ENCODE measurements at places on chromosomes 11 and 22.
A peak's percentile ranks its signal among the peaks of the same experiment; 100 is the strongest.

DNA sequence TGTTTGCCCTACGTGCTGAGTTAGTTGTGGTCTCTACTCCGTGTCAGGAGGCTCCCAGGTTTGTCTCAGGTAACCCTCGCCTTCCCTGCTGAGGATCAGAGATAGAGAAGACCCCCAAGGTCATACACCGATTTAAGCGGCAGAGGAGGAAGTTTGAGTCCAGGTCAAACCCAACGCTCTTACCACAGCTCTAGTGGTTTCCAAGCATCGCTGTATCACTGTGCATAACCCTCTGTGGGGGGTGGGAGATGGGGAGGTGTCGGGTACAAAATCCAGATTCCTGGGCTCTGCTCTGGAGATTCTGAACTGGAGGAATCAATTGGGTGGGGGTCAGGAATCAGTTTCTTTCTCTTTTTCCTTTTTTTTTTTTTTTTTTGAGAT lies 627 bp downstream of the DNAJC4 start:
- DNase-seq, result no peak

- DNase-seq, result no peak
These were observed 5.7 kb upstream of the DGAT2 start for GRCh38 chr11:75762885-75763284.

DNA sequence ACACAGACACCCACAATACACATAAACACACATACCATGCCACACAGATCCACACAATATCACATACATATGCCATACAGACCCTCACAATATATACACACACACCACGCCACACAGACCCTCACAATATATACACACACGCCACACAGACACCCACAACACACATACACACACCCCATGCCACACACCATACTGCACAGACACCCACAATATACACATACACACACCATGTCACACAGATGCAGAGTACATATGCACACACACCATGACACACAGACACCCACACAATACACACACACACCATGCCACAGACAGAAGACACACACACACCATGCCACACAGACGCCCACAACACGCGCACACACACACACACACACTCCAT lies 43.6 kb downstream of the SHISAL1 start:
- DNase-seq, result no peak

- DNase-seq, result no peak
These were observed 1.3 kb downstream of the BMAL1 start for GRCh38 chr11:13278609-13279486.

GRCh38 chr22:47210112-47210657 lies 447.7 kb downstream of the TBC1D22A start:
- no peak for DNase-seq

GRCh38 chr11:7665473-7666291 lies 7.6 kb downstream of the CYB5R2 start:
- DNase-seq, result no peak

DNA sequence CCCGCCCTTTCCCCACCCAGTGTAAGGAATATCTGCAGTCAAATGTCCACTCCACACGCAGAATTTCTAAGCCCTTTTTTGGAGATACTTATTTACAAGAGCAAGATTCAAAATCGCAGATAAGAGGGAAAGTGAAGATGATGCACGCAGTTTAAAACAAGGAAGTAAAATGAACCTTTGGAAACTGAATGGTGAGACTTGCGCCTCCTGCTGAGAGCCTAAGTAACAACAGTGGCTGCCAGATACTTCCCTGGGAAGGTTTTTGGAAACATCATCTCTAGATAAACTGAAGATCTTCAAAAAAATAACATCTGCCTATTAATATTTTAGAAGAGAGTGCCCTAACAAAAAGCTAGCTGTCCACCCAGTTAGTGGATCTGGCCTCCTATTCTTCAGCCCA lies 963.1 kb upstream of the FAT3 start:
- no peak for DNase-seq

GRCh38 chr22:46082633-46083032 lies 67.7 kb upstream of the PPARA start:
- no peak for DNase-seq

GRCh38 chr11:63639199-63639832 lies 25.1 kb upstream of the PLAAT3 start:
- peak; percentile 28 for DNase-seq

GRCh38 chr22:33476206-33476605 lies 418.0 kb upstream of the SYN3 start:
- no peak for DNase-seq
